NCI-H187 (cell line): ENCODE measurements at places on chromosomes 12 and 14.

DNA sequence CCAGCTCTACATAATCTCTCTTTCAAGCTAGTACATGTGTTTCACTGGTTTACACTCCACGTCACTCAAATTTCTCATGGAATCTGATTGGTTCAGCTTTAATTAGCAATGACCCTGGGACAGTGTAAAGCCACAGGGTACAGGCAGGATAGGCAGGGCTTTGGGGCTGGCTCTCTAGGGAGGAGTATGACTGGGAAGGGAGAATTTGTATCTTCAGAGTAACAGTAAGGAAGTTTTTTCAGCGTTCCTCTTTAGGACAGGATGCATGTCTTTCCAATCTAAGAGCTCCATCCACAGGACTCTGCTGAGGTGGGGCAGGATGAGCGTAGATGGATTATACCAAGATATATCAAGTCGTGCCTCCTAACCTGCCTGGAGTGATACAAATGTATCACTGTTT lies 112.0 kb upstream of the CLEC14A start:
- no peak for DNase-seq

DNA sequence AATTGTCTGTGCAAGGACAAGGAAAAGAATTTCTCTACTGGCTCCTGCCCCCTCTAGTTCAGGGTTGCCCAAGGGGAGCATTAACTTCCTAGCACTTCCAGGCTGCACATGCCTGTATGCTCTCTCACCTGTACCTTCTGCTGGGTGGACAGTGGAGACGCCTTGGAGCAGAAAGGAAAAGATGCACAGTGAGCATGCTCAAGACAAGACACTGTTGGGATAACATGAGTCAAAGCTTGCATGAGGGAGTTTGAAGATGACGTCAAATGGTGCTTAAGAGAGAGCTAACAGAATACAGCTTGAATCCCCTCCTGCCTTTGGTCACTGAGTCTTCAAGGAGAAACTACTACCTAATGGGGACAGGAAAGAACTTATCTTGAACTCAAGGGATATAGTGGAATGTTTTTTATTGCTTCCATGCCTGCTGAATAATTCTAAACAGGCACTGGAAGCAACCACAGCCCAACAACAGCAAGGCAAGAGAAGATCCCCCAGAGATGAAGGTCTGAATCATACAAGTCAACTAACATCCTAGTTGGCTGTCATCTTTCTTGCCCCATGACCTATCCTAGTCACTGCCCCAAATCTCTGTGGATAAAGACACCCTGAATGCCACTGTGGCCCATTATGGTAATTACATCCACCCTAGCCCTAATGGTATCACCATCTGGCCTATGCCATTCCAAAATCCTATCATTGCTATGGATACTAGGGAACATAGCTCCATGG lies 23.5 kb downstream of the RPS6KA5 start:
- no peak for DNase-seq

DNA sequence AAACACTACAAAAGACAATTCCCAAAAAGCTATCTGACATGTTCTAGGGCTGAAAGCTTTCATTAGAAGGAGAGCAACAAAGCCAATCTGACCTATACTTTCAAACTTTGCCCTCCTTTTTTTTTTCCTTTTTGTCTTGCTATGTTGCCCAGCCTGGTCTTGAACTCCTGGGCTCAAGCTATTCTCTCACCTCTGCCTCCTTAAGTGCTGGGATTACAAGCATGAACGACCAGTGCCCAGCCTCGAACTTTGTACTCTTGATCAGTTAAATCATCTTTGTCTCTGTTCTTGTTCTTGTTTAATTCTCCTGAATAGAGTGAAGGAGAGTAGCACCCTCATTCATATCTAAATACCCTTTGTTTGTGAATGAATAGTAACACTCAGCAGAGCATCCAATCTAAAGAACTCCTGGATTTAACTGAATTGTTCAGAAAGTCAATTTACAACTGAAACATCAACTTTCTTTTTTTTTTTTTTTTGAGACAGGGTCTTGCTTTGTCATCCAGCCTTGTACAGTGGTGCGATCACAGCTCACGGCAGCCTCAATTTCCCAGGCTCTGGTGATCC lies 22.1 kb downstream of the ERP29 start:
- DNase-seq: no peak

DNA sequence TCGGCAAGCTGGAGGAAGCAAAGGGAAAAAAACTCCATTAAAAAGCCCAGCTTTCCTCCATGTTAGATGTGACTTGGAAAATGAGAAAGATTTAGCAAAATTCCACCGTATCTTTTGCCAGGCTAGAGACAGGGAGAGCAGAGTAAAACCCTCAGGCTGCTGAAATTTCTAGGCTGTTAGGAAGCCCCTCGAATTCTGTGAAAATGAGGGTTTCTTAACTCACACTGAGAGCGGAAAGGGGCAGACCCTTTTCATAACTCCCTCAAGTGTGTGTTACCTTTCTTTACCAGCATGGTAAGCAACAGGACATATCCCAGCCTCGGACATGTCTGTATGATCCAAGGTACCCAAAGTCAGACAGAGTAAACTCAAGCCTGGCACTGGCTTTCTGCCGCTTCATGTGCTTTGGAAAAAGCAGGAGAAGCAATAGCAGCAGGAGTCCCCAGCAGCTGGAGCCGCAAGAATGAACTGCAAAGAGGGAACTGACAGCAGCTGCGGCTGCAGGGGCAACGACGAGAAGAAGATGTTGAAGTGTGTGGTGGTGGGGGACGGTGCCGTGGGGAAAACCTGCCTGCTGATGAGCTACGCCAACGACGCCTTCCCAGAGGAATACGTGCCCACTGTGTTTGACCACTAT lies at the start of gene RHOJ:
TSS of gene RHOJ (plus strand) at position 37 of the 637 bp plus-strand sequence. CDS start at position 464, 427 bp downstream.
- no peak for DNase-seq
